AG04449 (cell line): ENCODE measurements at places on chromosomes 11 and 22.

DNA sequence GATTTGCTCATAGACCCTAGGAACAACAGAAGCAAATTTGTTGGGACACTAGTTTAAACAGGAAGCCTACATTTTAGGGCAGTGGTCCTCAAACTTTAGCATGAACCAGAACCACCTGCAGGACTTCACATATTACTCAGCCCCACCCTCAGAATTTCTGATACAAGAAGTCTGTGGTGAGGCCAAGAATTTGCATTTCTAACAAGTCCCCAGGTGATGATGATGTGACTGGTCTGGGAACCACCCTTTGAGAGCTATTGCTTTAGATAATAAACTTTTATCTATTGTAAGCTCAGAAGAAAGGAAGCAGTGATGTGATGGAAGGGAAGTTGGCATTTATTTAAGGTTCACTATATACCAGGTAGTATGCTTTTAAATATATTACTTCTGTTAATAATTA is 194.0 kb downstream of the FAM181B start:
- DNase-seq = no peak

GRCh38 chr11:59295435-59295834 is 63.3 kb upstream of the OR5AN1 start:
- no peak for DNase-seq

DNA sequence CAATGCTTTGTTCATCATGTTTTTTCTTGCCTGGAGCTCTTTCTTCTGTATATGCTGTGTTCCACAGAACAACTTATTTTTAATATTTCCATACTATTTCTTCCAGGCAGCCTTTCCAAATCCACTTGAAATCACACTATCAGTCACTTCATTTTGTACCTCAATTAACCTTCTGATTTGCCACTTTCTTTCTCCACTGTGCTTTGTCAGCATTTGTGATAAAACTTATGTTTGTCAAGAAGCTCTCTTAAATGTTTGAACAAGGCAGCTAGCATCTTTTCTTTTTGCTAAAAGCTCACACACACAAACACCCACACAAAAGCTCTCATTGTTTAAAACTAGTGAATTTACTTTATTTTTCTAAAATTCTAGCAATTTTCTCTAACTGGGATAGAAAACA is 2014.7 kb upstream of the RAG2 start:
- no peak for DNase-seq

DNA sequence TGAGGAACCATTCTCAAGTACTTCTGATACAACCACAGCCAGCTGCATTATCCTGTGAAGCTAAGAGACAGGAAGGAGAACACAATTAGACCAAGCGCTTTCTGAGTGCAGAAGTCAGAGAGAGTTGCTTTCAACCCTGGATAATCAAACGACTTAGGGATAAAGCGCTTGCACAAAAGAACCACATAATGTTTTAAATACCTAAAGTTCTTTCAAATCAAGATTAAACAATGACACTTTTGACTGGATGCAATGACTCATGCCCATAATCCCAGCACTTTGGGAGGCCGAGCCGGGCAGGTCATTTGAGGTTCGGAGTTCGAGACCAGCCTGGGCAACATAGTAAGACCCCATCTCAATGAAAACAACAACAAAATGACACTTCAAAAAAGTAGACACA is 145.1 kb downstream of the SWAP70 start:
- no peak for DNase-seq

- DNase-seq = no peak
Observed at GRCh38 chr11:77283101-77283500, 18.4 kb downstream of the GDPD4 start.

GRCh38 chr11:128231845-128232410 is 355.4 kb downstream of the ETS1 start:
- no peak for DNase-seq
